ENCODE measurements at places on chromosomes 2 and 18.

DNA sequence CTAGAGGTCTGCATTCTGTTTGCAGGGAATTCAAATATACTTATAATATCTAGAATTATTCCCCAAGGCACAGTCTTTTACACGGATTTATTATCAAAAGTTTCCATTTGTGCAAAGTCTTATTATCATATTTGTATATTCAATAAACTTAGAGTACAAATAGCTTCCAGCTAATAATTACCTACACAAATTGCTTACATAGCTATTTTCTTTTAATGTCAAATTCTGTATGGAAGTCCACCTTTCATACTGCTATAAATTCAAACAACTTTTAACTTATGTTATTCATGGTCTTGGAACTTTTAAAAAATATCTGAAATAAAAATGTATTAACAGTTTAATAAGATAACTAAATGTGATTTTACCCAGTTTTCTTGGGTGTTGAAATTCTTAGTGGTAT, 13.1 kb downstream of the CHST9 start:
- no peak for DNase-seq

DNA sequence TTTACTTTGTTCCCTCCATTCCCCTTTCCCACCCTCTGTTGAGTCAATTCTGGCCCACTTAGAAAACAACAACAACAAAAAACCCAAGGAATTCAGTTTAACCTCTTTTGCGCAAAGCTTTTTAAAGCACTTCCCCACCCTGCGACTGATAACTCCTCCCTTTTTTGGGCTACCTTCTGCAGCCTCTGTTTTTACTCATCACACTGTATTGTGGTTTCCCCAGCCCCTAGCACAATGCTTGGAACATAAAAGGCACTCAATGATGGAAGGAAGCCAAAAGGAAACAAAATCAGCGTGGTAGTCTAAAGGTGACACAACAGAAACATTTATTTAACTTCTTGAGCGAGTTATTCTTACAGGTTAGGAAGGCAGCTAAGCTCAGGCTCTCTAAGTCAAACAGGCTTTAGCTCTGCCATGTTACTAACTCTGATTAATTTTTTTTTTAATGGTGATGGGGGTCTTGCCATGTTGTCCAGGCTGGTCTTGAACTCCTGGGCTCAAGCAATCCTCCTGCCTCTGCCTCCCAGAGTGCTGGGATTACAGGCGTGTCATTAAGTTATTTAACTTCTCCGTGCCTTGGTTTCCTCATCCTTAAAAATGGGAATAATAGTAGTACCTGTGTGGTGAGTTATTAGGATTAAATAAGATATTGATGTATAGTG, 1.3 kb downstream of the CEP68 start:
- no peak for DNase-seq

DNA sequence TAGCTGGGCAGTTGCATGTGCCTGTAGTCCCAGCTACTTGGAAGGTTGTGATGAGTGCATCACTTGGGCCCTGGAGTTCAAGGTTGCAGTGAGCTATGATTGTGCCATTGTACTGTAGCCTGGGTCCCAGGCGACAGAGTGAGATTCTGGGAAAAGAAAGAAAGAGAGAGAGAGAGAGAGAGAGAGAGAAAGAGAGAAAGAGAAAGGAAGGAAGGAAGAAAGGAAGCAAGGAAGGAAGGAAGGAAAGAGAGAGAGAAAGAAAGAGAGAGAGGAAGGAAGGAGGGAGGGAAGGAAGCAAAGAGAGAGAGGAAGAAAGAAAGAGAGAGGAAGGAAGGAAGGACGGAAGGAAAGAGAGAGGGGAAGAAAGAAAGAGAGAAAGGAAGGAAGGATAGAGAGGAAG, 128.4 kb downstream of the GALNT3 start:
- no peak for DNase-seq

GRCh38 chr2:23378496-23378895, 6.5 kb upstream of the KLHL29 start:
- DNase-seq: no peak

GRCh38 chr2:125730921-125731320, 925.0 kb upstream of the GYPC start:
- DNase-seq: no peak

GRCh38 chr2:15421753-15422152, 139.4 kb downstream of the NBAS start:
- no peak for DNase-seq

Measured in progenitor cell of endocrine pancreas (in vitro differentiated cells).